ENCODE measurements at places on chromosomes 3 and 15.

GRCh38 chr15:62547584-62547983, 382.5 kb upstream of the C2CD4B start:
- no peak for DNase-seq

- no peak for DNase-seq
Observed at GRCh38 chr15:65303687-65304380, 643 bp upstream of the RNU5B-1 start.

GRCh38 chr15:29465816-29466215, 196.2 kb upstream of the NSMCE3 start:
- DNase-seq: no peak

GRCh38 chr15:42858540-42858939, 62.0 kb downstream of the TTBK2 start:
- DNase-seq: no peak
